CD4-positive, alpha-beta T cell treated with Interferon alpha-2 for 1 hour (primary cell): ENCODE measurements at places on chromosomes 5 and 9.

- DNase-seq, result peak; percentile 56
These were observed 4.4 kb upstream of the IL3 start for GRCh38 chr5:132055808-132056609.

- no peak for DNase-seq
These were observed 49.0 kb downstream of the NPR3 start for GRCh38 chr5:32760091-32760509.

- no peak for DNase-seq
These were observed 87.2 kb downstream of the KCNIP1 start for GRCh38 chr5:170591054-170591453.

- no peak for DNase-seq
These were observed 73.7 kb downstream of the MPDZ start for GRCh38 chr9:13205824-13206223.

GRCh38 chr5:58074222-58074621 is 385.7 kb downstream of the PLK2 start:
- DNase-seq, result no peak
